ENCODE measurements at places on chromosomes 6 and 20.

- no peak for DNase-seq
These were observed 83.1 kb downstream of the IRF4 start for GRCh38 chr6:474453-475185.

- peak; percentile 74 for DNase-seq
These were observed 20.1 kb downstream of the ECT2L start for GRCh38 chr6:138815797-138816528.

DNA sequence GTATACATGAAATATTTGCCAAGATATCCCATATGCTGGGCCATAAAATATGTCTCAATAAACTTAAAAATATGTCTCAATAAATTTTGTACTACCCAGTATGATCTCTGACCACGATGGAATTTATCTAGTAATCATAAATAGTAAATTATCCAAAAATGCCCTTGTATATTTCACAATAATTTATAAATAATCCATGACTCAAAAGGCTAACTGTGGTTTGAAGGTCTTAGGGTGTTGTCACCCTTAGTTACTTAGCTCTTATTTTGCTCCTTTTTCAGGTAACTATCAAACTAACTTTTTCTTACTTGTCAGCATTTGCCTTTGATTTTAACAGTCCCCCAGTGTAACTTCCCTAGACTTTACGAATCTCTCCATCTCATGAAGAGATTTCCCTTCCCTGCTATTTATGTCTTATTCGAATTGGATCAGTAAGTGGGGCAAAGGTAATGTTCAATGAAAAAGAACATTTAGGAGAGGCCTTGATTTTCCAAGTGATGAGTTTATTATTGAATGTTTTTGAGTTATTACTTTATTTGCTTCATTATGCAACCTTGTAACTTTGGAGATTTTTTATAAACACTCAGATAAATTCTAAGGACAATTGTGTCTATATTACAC lies 109.0 kb upstream of the THBS2 start:
- DNase-seq = no peak

GRCh38 chr6:156985309-156985708 lies 208.1 kb downstream of the ARID1B start:
- no peak for DNase-seq

GRCh38 chr20:10673176-10673841 lies 490 bp downstream of the JAG1 start:
- DNase-seq = no peak

GRCh38 chr6:17813542-17813941 lies 106.8 kb upstream of the NUP153 start:
- DNase-seq = no peak

GRCh38 chr6:30939473-30939872 lies 1.3 kb upstream of the MUCL3 start:
- DNase-seq = no peak

DNA sequence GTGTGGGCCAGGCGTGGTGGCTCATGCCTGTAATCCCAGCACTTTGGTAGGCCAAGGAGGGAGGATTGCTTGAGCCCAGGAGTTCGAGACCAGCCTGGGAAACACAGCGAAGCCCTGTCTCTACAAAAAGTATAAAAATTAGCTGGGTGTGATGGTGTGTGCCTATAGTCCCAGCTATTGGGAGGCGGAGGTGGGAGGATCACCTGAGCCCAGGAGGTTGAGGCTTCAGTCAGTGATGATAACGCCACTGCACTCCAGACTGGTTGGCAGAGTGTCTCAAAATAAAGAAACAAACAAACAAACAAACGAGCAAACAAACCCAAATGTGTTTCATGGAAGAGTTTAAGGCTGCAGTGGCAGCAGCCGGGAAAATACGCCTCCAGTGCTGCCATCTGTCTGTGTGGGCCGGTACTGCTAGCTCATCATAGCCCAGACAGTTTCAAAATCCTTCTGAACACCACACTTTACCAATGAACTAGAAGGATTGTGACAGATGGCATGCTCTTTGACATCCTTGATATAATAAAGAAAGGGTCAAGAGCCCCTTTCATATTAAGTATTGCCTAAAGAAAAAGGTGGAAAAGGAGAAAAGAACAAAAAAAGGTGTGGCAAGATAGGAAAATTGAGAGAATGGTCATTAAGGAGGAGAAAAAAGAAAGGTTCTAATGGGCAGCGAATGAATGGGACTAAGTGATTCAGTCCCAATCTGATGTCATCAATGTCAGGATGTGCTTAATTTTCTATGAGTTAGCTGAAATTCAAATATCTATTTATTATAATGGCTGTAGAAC lies 298.6 kb downstream of the SYNE1 start:
- no peak for DNase-seq

DNA sequence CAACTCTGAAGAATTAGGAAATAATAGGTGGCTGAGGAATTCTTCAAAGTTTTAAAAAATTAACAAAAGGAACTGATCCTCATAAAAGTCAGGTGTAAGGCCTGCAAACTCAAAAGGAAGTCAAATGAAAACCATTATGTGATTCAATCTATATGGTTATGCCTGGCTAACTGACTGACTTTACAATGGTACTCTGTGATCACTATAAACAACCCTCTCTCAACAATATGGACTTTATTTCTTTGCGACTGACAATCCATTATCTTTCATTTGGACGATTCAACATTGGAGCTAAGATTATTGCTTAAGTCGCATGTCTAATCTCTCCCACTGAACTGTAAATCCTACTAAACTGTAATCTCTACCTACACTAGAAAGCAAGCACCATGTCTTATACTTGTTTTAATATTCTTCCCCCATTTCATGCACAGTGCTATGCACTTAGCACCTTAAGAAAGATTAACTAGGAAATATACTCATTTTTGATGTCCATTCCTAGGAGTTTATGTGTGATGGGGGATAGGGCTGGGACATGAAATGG lies 1.4 kb downstream of the STK38 start:
- DNase-seq = no peak

DNA sequence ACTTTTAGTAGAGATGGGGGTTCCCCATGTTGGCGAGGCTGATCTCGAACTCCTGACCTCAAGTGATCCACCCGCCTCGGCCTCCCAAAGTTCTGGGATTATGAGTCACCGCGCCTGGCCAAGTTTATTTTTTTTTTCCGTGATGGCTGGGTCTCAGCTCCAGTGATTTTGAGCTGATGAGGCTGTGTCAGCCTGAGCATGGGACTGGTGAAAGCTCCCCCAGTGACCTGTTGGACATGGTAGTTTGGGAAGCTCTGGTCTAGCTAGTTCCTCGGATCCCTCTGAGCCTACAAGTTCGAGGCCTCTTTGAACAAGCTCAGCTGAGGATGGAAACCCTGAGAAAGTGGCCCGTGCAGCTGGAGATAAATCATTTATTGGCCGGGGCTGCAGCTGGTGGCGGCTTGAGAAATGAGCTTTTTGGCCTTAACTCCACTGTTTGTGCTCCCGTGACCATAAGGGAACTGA lies 126.8 kb downstream of the SNX5 start:
- no peak for DNase-seq

DNA sequence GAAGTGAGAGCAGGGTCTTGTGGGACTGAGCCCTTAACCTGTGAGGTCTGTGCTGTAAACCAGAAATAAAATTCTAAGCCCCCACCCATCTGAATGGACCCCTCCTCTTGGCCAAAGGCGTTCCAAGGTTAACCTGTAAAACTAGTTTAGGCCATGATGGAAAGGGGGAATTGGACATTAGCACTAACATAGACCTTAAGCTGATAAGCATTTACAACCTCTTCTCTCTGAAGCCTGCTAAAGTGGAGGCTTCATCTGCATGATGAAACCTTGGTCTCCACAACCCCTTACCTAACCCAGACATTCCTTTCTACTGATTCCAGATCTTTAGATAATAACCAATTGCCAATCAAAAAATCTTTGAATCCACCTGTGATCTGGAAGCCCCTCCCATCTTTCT lies 25.8 kb downstream of the PIGT start:
- DNase-seq = no peak

DNA sequence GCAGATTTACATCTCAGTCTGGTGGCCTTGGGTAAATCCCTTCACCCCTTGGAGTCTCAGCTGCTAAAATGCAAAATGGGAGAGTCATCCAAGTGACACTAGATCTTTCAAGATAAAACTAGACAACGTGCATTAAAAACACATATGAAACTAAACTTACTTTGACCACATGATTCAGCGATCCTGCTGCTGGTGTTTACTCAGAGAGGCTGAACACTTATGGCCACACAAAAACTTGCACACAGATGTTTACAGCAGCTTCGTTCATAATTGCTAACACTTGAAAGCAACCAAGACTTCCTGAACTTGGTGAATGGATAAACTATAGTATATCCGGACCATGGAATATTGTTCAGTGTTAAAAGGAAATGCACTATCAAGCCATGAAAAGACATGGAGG lies 55.3 kb upstream of the GPR6 start:
- DNase-seq = no peak

GRCh38 chr6:137496368-137496767 lies 2.2 kb upstream of the OLIG3 start:
- DNase-seq = no peak

DNA sequence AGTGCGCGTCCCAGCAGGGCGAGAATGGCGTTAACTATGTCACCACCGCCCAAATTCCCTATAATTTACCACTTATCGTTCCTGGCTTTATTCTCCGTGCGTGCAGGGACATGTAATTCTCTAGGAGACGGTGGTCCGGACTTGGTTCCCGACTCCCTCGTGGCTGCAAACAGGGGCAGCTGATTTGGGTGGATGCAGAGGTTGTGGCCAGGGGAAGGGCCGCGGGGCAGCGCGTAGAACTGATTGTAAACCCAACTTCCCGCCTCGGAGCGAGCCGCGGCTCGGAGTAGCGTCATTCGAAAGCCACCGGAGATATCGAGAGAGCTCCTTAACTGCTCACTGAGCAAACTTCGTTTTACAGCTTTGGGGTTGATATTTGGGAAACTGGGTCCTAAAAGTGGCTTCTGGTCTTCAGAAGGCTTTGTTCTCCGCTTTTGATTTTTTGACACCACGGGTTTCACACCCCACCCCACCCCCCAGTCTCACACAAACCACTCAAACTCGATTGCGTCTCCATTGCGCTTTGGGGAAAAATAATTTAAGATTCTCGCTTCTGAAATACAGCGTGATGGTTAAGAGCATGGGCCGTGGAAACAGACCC lies 17.5 kb upstream of the ZSCAN9 start:
- DNase-seq = no peak

GRCh38 chr6:107871976-107872375 lies 47.9 kb upstream of the SCML4 start:
- no peak for DNase-seq

DNA sequence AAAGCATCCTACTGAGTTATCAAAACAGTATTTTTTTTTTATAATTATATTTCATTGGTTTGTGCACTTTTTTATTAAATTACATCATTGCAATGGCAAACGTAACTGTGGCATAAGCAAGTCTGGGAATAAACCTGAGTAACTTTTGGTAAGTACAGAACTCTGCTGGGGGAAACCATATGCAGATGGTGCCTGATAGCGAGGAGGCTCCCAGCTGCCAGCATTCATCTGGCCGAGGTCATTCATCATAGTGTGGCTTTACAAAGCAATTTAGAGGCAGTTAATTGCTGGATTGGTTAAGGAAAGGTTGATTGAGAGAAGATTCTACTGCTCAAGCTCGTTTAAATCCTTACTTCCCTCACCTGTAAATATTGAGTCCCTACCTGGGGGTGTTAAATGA lies 52.6 kb downstream of the HECA start:
- DNase-seq = peak; percentile 54

DNA sequence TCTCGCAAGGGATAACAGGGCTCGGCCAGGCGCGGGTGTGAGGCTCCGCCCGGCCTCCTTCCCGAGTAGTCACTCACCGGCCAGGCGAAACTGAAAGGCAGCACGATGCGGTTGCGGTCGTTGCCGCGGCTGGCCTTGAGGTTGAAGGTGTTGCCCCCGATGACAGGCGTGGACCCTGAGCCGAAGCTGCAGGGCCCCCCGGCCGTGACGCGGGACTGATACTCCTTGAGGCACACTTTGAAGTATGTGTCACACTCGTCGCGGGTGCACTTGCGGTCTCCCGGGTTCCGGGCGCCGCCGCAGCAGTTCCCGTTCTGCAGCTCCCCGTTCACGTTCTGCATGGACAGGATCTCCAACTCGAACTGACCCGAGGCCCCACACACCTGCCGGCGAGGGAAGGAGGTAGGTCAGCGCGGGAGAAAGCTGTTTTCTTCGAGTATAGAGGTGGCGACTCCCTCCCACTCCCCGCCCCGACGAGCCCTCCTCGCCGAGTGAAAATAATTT lies 1.1 kb downstream of the JAG1 start:
- peak; percentile 28 for DNase-seq

- no peak for DNase-seq
These were observed 259.9 kb downstream of the SMOC2 start for GRCh38 chr6:168700880-168701279.

DNA sequence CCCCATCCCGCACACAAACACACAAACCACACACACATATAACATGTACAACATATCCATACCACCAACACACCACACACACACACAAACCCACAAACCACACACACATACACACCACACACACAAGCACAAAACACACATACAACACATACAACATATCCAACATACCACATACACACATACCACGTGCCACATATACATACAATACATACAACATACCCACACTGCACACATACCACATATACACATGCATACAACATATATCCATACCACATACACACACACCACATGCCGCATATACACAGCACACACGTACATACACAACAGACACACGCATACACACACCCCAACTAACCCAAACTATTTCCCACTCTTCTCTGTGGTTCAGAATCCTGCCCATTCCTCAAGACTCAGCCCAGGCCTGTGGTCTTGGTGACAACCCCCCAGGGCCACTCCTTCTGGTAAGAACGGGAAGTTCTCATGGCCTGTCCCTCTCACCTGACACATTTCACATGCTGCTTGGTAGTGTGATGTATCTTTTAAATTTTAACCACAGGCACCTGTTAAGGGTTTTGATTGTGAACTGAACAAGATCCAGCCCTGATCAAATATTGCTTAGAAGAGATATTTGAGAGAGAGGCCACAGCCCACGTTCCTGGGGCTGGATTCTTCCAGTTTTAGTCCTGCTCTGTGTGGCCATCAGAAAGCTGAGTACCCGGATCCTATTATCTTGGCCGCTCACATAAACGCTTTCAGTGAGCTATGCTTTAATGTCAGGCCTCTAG lies 55.9 kb upstream of the KCNK16 start:
- no peak for DNase-seq

GRCh38 chr20:61019322-61019721 lies 232.7 kb upstream of the CDH4 start:
- DNase-seq = no peak

GRCh38 chr6:30960907-30961673 lies 20.3 kb downstream of the MUCL3 start:
- DNase-seq = no peak

Measured in SK-N-DZ (cell line).